ENCODE measurements at places on chromosomes 2 and 18. TPM values are rescaled to one million over a fixed set of nuclear protein-coding genes. Genes with fewer than 3 reads are reported as not detected.

DNA sequence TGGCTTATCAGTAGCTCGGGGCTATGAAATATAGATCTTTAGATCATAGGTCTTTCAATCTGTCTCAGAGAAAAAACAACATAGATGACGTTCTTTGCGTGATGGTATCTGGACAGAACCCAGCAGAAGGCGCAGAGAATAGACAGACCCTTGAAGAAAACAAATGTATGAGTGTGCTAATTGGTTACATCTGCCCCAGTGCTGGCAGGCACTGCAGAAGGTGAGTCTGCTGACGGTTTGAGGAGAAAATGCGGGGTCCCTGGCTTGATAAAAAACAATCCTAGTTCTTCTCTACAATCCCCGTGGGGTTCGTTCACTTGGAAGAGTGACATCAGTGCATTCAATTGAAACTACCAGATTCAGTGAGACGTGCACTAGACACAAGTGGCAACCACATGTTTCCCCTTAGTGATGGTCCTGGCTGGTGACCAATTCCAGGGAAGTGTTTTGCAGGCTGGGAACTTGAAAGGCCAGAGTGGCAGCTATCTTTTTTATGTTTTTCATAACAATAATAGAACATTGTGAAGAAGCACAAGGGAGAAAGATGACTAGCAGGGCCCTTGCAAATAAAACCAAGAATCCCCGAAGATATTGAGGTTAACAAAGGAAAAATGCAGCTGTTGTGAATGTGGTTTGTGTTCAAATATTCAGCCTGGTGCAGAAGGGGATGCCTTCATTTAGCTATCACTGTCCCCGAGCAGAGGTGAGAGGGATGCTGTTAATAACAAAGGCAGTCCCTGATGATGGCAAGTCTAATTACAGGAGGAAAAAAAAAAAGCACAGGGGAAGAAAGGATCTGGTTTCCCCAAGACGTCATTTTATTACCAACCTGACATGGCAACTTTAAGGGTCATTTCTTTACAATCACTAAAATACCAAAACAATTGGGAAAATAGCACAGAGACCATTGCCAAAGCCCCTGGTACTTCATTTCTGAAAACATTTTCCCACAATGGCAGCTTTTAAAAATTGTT, 337.6 kb upstream of the FIGN start:
- no peaks in the 10 kb centered on the region for H3K36me3 ChIP-seq
- no peak for DNase-seq
- H3K27ac ChIP-seq = no peak overlapping the region
- H3K4me1 ChIP-seq = no peaks in the 10 kb centered on the region
- H3K4me3 ChIP-seq = no peak overlapping the region
- H3K27me3 ChIP-seq = no peaks in the 10 kb centered on the region

The DHRS9 gene
- total RNA-seq = not detected

DNA sequence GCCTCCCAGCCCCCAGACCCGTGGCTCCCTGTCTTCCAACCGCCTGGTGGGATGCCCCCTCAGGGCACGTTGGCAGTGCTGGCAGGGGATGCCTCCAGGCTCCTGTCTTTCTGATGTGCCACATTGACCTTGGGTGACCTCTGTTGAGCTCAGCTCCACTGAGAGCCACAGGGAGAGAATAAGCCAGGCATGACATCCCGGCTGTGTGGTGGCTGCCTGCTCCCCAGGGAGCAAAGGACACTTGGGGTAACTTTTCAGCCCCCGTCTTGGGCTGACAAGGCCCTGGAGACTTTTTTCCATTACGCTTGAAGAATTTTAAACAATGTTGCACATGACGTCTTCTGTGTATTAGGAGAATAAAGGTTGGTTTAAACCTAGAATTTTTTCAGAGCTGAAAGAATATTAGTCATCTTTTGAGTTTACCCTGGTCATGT, 246.0 kb downstream of the TSN start:
- no peaks in the 10 kb centered on the region for H3K27me3 ChIP-seq
- H3K4me1 ChIP-seq = no peaks in the 10 kb centered on the region
- no peak overlapping the region for H3K4me3 ChIP-seq
- H3K27ac ChIP-seq = no peak overlapping the region
- no peak for DNase-seq
- H3K36me3 ChIP-seq = no peaks in the 10 kb centered on the region

- H3K36me3 ChIP-seq = no peaks in the 10 kb centered on the region
- no peak for DNase-seq
- H3K27me3 ChIP-seq = no peaks in the 10 kb centered on the region
- H3K4me1 ChIP-seq = 0 out of 2 replicates have a peak, but pooled peaks cover 3% of the 10 kb centered on the region
- H3K27ac ChIP-seq = no peak overlapping the region
These were observed 16.2 kb downstream of the TANC1 start for GRCh38 chr2:158984604-158985135.

GRCh38 chr2:49807689-49808088, 653.4 kb upstream of the FSHR start:
- H3K27ac ChIP-seq = no peak overlapping the region
- peaks cover 5% of the 10 kb centered on the region for H3K36me3 ChIP-seq
- no peaks in the 10 kb centered on the region for H3K27me3 ChIP-seq
- DNase-seq = no peak

DNA sequence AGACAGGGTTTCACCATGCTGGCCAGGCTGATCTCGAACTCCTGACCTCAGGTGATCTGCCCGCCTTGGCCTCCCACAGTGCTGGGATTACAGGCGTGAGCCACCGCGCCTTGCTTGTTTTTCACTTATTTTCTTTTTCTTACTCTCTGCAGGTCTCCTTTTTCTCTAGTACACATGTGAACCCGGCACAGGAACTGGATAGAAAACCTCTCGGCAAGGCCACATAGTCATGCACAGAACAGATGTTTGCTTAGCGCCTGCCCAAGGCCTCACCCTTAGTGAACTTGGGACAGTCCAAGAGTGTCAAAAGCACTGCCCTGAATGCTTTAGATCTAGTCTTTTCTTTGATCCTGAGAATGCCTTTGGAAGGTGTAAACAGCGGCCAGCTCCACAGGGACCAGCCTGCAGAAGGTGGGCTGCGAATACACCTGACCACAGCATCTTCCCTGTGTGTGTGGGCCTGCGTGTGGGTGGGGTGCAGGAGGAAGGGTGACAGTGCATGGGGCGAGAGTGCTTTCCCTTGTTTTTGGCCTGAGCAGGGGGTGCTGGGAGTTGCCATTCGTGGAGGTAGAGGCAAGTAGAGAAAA, 27.0 kb downstream of the IMPA2 start:
- DNase-seq = no peak
- H3K36me3 ChIP-seq = peaks cover 67% of the 10 kb centered on the region
- H3K27ac ChIP-seq = no peak overlapping the region

DNA sequence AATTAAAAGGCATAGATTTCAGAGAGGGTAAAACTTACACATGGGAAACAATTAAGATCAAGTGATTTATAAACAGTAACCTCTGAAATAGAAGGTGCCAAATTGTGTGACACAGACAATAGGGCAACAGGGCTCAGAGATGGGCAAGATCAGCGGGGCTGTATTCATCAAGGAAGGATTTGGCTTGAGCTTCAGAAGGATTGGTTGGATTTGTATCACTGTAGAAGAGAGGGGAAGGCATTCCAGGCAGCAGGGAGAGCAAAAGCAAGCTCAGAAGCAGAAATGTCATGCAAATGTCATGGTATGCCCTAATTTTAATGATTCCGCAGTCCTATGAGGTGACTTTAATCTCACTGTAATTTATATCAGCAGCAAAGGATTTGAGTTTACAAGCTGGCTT, 415.0 kb upstream of the NRP2 start:
- peaks cover 2% of the 10 kb centered on the region for H3K4me1 ChIP-seq
- H3K27ac ChIP-seq = no peak overlapping the region
- no peaks in the 10 kb centered on the region for H3K27me3 ChIP-seq
- no peak overlapping the region for H3K4me3 ChIP-seq

GRCh38 chr2:7010391-7011054, 93.3 kb downstream of the RNF144A start:
- no peak overlapping the region for H3K27ac ChIP-seq
- H3K4me3 ChIP-seq = no peak overlapping the region
- DNase-seq = no peak
- H3K36me3 ChIP-seq = no peaks in the 10 kb centered on the region

DNA sequence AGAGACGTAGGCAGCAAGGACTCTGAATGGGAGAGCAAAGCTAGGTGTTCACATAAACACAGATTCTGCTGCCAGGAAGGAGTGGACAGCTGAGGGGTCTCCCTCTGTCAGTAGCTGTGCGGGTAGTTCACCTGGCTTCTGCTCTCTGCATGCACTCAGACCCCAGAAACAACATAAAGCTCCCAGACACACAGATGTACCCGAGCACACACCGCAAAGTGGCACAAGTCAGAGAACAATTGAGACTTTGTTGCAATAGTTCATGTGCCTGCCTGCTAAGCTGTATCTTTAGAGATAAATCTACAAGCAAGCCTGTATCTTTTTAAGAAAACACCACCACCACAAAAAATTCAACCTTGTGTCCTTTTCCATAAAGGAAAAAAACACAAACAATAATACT, 420.0 kb upstream of the ST6GAL2 start:
- peaks cover 4% of the 10 kb centered on the region for H3K36me3 ChIP-seq
- no peak overlapping the region for H3K4me3 ChIP-seq
- DNase-seq = no peak
- H3K4me1 ChIP-seq = no peaks in the 10 kb centered on the region
- no peaks in the 10 kb centered on the region for H3K27me3 ChIP-seq

GRCh38 chr2:111975819-111976218, 77.4 kb downstream of the MERTK start:
- no peak overlapping the region for H3K4me3 ChIP-seq
- DNase-seq = no peak
- no peak overlapping the region for H3K27ac ChIP-seq
- peaks cover 17% of the 10 kb centered on the region for H3K36me3 ChIP-seq
- no peaks in the 10 kb centered on the region for H3K27me3 ChIP-seq

DNA sequence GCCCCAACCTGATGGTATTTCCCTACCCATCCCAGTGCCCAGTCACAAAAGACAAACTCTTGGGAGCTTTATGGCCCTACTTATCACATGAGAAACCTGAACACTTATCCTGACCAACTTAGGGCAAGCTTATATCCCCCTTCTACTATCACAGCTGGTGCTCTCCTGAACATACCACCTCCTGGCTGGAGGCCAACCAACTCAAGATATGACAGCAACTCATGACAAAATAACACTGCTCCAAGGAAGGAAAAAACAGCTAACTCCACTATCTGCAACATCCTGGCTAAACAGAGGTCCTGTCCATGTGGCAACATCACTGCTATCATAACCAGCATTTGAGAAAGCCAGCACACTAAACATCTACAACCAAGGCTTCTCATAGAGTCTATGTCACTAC, 20.9 kb upstream of the CLASP1 start:
- no peak for DNase-seq
- H3K27me3 ChIP-seq = no peaks in the 10 kb centered on the region
- H3K36me3 ChIP-seq = peaks cover 60% of the 10 kb centered on the region
- no peak overlapping the region for H3K27ac ChIP-seq

- H3K27me3 ChIP-seq = no peaks in the 10 kb centered on the region
- peak overlapping the region; percentile 85 for H3K4me3 ChIP-seq
- peaks cover 2% of the 10 kb centered on the region for H3K4me1 ChIP-seq
- H3K27ac ChIP-seq = peak overlapping the region; percentile 52
- DNase-seq = peak; percentile 60
These were observed 674 bp downstream of the PTPN4 start for GRCh38 chr2:119760237-119760955.

All from H9 (cell line).